Chondrocyte (in vitro differentiated cells): ENCODE measurements at places on chromosomes 12 and 14. TPM values are rescaled to one million over a fixed set of nuclear protein-coding genes. Genes with fewer than 3 reads are reported as not detected.

The WIF1 gene
- not detected in 3 replicates for total RNA-seq

DNA sequence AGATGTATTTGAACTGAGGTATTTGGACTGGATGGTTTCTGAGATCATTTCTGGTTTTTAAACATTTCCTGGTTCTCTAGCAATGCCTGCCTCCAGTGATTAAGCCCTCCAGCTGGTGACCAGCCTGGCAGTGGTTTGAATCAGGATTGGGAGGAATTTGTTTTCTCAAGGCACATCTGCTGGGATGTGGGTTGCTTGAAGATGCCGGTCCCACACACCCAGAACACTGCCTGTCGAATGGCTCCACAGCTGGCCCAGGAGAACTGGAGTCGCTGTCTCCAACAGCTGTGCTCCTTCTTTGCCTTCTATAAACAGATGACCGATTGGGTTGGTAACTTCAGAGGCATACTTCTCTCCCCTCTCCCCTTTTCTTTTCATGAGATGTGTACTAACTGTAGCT is 258.0 kb upstream of the DDHD1 start:
- H3K27ac ChIP-seq, result peak overlapping the region; percentile 17
- no peaks in the 10 kb centered on the region for H3K36me3 ChIP-seq
- no peak overlapping the region for H3K4me3 ChIP-seq
- peaks cover 15% of the 10 kb centered on the region for H3K4me1 ChIP-seq

The MIPOL1 gene
- 9.8 to 14.5 TPM (median 11.6 TPM) in 3 replicates for total RNA-seq

The PROX2 gene
- not detected in 3 replicates for total RNA-seq

GRCh38 chr12:102172436-102172835 is 25.2 kb downstream of the PMCH start:
- no peaks in the 10 kb centered on the region for H3K27me3 ChIP-seq
- peaks cover 17% of the 10 kb centered on the region for H3K4me1 ChIP-seq
- H3K4me3 ChIP-seq, result no peak overlapping the region
- no peaks in the 10 kb centered on the region for H3K36me3 ChIP-seq
- no peak for DNase-seq
- H3K27ac ChIP-seq, result peak overlapping the region; percentile 74
